ENCODE measurements at places on chromosomes 11 and 22. TPM values are rescaled to one million over a fixed set of nuclear protein-coding genes. Genes with fewer than 3 reads are reported as not detected.

DNA sequence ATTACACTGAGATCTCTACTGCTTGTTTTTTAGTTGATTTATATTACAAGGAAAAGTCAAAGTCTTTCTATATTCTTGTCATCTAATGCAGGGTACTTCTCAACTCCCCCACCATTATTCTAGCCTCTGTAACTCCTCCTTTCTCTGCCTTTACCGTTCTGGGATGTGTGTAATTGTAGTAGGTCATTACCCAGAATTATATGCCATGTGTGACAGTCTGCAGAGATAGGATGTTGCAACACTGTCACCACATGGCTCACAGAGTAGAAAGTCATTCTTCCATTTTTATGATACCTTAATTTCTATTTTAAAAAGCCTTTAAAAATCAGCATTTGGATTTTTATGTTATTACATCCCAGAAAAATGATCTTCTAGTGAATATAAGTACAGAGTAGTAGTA, 32.7 kb downstream of the ZNF143 start:
- peaks cover 37% of the 10 kb centered on the region for H3K36me3 ChIP-seq
- no peak for DNase-seq
- no peak overlapping the region for H3K27ac ChIP-seq
- H3K27me3 ChIP-seq: no peaks in the 10 kb centered on the region
- peaks cover 4% of the 10 kb centered on the region for H3K4me1 ChIP-seq

DNA sequence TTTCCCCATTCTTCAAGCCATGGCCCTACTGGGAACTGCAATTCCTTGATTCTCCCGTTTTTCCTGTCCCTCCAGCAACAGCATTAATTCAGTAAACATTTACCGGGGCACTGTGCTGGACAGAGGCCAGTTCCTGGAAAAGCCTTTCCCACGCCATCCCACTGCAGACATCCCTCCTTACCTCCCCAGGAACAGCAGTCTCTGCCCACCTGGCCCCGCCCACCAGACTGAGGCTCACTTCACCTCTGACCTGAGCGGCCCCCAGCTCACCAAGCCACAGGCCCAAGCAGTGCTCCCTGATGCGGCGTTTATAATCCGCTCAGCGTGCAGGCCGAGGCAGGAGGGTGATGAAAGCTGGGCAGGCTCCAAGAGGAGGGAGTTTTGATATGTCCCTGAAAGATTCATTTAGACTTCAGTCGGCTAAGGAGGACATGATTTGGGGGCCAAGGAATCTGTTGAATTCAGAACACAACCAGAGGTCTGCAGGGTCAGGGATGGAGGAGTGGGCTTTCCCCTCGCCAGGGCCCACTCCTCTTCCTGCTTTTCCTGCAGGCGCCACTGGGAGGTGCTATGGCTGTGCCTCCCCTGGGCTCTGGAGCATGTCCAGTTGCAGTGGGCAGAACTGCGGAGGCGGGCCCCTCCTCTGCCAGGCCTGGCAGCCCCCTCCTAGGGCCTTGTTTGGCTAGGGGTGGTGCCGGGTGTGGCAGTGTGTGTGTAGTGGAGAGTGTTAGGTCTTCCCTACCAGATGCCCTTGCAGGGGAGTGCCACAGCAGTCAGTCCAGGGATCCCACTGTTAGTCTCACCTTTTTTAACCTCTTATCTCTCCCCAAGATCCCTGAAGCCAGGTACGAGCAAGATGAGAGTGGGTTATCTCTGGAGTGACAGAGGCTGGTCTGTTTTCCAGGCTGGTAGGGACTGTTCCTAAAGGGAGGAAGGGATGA, 1.4 kb upstream of the TAGLN start:
- H3K4me1 ChIP-seq: no peaks in the 10 kb centered on the region

- no peak overlapping the region for H3K4me3 ChIP-seq
- no peak overlapping the region for H3K27ac ChIP-seq
- H3K36me3 ChIP-seq: no peaks in the 10 kb centered on the region
- peaks cover 1% of the 10 kb centered on the region for H3K27me3 ChIP-seq
- H3K4me1 ChIP-seq: no peaks in the 10 kb centered on the region
Observed at GRCh38 chr11:126697936-126698335, 302.6 kb downstream of the KIRREL3 start.

DNA sequence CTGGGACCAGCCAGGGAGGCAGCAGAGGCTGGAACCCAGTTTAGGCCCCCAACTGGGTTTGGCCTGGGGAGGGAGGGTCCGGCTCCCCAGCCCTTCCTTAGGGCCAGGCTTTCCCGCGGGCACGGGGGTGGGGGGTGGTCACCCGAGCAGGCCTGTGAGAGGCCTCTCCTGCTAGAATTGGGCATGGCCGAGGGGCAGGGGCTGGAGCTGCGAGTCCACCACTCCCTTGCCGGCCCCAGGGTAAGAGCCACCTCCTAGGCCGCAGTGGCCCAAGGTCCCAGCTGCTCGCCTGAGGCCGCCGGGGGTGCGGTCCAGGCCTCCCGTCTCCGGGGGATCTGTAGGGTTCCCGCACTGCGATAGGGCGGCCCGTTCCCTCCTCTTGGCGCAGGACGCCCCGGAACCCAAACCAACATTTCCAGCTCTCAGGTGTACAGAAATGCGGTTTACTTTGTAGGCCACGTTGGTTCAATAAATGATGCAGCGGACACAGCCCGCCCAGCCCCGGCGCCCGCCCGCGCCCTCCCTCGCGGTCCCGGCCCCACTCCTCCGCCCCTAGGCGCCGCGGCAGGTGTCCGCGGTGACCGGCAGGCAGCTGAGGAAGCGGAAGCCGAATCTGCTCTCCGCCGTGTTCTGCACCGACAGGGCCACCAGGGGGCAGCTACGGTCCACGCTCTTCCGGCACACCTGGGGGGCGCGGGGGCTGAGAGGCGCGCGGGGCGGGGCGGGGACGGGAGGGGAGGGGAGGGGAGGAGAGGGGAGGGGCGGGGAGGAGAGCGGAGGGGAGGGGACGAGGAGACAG, 5.9 kb downstream of the LMNTD2 start:
- no peak overlapping the region for H3K27ac ChIP-seq
- DNase-seq: peak; percentile 71
- no peak overlapping the region for H3K4me3 ChIP-seq
- H3K4me1 ChIP-seq: peaks cover under 1% of the 10 kb centered on the region
- peaks cover 10% of the 10 kb centered on the region for H3K27me3 ChIP-seq

- H3K36me3 ChIP-seq: no peaks in the 10 kb centered on the region
- H3K27ac ChIP-seq: no peak overlapping the region
- no peak for DNase-seq
- no peaks in the 10 kb centered on the region for H3K4me1 ChIP-seq
Observed at GRCh38 chr11:27309046-27309445, 54.0 kb downstream of the CCDC34 start.

DNA sequence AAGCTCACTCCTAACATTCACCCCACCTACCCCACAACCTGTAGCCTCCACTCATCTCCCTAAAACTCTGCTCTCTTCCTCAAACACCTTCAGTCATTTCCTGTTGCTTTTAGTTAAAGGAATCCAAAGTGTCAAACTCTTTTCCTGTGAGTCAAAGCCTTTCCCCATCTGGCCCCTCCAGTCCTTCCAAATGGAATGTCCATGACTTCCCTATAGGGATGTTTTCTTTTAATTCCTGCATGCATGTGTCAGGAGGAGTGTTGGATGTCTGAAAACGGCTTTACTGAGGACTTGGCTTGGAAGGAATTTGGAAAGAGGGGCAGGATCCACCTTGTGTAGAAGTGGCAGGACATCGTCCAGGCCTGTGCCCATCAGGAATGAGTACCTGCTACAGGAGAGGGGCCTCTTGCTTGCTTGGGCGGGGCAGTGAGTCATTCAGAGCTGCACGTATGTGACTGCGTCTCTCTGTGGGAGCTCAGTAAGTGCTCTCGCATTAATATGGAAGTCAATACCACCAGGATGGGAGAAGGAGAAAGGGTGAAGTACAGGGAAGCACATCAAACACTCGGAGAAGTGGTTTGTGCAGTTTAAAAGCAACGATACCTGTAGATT, 491.9 kb downstream of the OPCML start:
- DNase-seq: no peak
- no peak overlapping the region for H3K4me3 ChIP-seq
- H3K4me1 ChIP-seq: no peaks in the 10 kb centered on the region
- no peak overlapping the region for H3K27ac ChIP-seq
- no peaks in the 10 kb centered on the region for H3K36me3 ChIP-seq
- H3K27me3 ChIP-seq: no peaks in the 10 kb centered on the region

DNA sequence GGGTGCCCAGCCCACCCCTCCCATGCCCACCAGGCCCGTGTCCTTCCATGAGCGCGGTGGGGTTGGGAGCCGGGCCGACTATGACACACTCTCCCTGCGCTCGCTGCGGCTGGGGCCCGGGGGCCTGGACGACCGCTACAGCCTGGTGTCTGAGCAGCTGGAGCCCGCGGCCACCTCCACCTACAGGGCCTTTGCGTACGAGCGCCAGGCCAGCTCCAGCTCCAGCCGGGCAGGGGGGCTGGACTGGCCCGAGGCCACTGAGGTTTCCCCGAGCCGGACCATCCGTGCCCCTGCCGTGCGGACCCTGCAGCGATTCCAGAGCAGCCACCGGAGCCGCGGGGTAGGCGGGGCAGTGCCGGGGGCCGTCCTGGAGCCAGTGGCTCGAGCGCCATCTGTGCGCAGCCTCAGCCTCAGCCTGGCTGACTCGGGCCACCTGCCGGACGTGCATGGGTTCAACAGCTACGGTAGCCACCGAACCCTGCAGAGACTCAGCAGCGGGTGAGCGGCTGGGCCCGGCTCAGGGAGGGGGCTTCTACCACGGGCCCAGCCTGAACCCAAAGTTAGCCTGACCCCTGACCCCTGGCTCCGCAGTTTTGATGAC, 3.0 kb downstream of the PKP3 start:
- H3K27me3 ChIP-seq: peaks cover 8% of the 10 kb centered on the region
- no peak overlapping the region for H3K4me3 ChIP-seq
- no peaks in the 10 kb centered on the region for H3K4me1 ChIP-seq
- DNase-seq: no peak
- no peaks in the 10 kb centered on the region for H3K36me3 ChIP-seq

GRCh38 chr11:28529540-28530410, 421.6 kb downstream of the METTL15 start:
- DNase-seq: no peak
- H3K4me3 ChIP-seq: no peak overlapping the region
- H3K27me3 ChIP-seq: no peaks in the 10 kb centered on the region
- H3K27ac ChIP-seq: no peak overlapping the region

- H3K27me3 ChIP-seq: peaks cover 1% of the 10 kb centered on the region
- no peak overlapping the region for H3K4me3 ChIP-seq
- H3K27ac ChIP-seq: no peak overlapping the region
- peaks cover 48% of the 10 kb centered on the region for H3K36me3 ChIP-seq
Observed at GRCh38 chr11:121557348-121557747, 104.6 kb upstream of the SORL1-AS1 start.

- H3K4me1 ChIP-seq: peaks cover 23% of the 10 kb centered on the region
- no peak within 1 kb of the TSS for H3K27ac ChIP-seq
- H3K27me3 ChIP-seq: peaks cover 31% of the 10 kb centered on the region
- DNase-seq: no peak
Observed at GRCh38 chr11:19060629-19061028, at the start of gene MRGPRX2. TSS of gene MRGPRX2 (minus strand) at chr11:19060717. CDS start at chr11:19056402, 4,315 bp downstream.

DNA sequence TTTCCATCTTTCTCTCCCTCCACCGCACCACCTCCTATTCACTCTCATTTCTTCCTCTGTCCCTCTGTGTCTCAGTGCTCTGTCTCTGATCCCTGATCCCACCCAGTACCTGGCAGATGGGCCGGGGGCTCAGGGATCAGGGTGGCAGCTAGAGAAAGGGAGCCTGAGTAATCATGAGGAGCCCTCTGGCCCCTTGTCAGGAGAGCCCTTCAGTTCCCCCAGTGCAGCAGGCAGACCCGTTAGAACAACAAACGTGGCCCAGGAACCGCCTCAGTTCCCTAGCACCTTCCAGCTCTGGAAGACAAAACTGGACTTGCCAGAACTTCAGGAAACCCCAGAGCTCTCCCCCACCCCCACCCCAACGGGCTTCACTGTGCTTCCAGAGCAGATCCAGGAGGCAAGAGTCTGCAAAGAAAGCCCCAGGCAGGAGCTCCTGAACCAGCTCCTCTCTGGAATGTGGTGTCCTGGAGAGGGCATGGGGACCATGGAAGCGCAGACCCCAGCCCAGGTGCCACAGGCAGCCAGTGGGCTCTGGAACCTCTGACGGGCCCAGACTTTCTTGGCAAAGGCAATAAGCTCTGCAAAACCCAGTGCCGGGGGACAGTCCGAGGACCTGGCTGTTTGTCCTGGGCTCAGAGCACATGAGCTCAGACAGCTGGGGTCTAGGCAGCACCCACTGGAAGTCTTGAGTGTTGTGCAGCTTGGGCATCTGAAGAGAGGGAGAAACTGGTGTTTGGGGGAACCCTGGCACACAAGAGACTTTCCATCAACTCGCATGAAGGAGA, 43.2 kb downstream of the LMO1 start:
- H3K4me3 ChIP-seq: no peak overlapping the region
- H3K4me1 ChIP-seq: peaks cover 14% of the 10 kb centered on the region
- H3K27me3 ChIP-seq: peaks cover 10% of the 10 kb centered on the region
- no peaks in the 10 kb centered on the region for H3K36me3 ChIP-seq

DNA sequence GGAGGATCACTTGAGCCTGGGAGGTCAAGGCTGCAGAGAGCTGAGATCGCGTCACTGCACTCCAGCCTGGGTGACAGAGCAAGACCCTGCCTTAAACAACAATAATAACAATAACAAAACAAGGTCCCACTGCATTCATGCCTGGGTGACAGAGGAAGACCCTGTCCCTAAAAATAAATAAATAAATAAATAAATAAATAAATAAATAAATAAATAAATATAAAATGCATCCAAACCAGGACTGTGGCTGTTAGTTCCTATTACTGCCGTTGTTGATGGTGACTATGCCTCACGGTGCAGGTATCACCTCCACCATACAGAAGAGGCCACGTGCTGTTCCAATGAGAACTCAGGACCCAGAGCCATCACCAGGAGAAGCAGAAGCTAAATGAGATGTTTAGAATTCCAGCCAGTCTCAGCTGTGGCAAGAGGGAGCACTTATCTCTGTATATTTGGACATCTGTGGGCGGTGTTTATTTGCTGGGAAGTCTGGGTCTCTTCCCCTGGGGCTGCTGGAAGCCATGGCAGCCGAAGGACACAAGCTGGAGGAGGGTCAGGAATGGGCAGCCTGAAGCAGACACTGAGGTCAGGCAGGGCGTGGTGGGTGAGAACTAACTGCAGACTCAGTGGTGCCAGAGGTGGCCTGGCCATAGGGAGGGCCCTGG, 21.6 kb downstream of the C11orf86 start:
- no peak for DNase-seq
- H3K4me3 ChIP-seq: no peak overlapping the region
- no peak overlapping the region for H3K27ac ChIP-seq
- H3K4me1 ChIP-seq: no peaks in the 10 kb centered on the region
- H3K36me3 ChIP-seq: no peaks in the 10 kb centered on the region

GRCh38 chr11:122159173-122159721, 43.2 kb upstream of the BLID start:
- no peak overlapping the region for H3K4me3 ChIP-seq
- no peaks in the 10 kb centered on the region for H3K4me1 ChIP-seq
- no peak overlapping the region for H3K27ac ChIP-seq
- H3K36me3 ChIP-seq: no peaks in the 10 kb centered on the region
- no peak for DNase-seq
- H3K27me3 ChIP-seq: peaks cover 9% of the 10 kb centered on the region

The MYO7A gene
- 0.29 TPM for total RNA-seq

The OR51B4 gene
- total RNA-seq: not detected

The FOXRED1 gene
- total RNA-seq: 52.9 TPM

The NLRP10 gene
- total RNA-seq: not detected

The PANX1 gene
- 21.9 TPM for total RNA-seq

The ZNF280B gene
- 2.5 TPM for total RNA-seq

The RFPL1 gene
- not detected for total RNA-seq

The NXPE4 gene
- total RNA-seq: not detected
